Heart left ventricle (tissue), 16 donors: ENCODE measurements at places on chromosomes 4 and X. TPM values are rescaled to one million over a fixed set of nuclear protein-coding genes. Genes with fewer than 3 reads are reported as not detected.

ABLIM2 gene
- total RNA-seq = 20.7 TPM

ATP1B4 gene
- not detected for total RNA-seq

SPANXN4 gene
- total RNA-seq = not detected

IL21 gene
- total RNA-seq = not detected

DNA sequence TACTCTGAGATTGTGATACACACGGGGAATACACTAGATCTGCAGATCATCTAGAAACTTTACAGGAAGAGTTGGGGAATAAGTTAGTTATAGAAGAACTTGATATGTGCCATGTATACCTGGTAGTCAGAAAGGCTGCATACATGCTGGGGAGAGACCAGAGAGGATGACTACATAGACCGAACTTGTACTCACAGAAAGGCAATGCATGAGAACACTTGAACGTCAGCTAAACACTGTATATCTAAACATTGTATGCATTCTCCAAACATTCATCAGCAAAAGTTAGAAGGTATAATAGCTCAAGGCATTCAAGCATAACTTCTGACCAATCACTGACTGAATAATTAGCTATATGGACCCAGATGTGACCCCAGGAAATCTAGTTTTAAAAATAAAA lies 78.0 kb upstream of the PDHA2 start:
- DNase-seq = no peak

DNA sequence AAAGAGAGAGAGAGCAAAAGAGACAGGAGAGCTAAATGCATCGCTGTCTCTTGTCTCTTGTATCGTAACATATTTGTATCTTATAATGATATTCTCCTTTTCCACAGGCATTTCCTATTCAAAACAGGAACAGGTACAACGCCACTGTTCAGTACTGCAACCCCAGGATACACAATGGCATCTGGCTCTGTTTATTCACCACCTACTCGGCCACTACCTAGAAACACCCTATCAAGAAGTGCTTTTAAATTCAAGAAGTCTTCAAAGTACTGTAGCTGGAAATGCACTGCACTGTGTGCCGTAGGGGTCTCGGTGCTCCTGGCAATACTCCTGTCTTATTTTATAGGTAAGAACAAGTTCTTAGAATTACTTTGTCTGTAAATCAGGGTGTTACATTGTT lies 288.6 kb downstream of the DCTD start:
- no peak for DNase-seq

GRCh38 chr4:54913751-54914526 lies 211.5 kb downstream of the KDR start:
- DNase-seq = peak; percentile 20

DNA sequence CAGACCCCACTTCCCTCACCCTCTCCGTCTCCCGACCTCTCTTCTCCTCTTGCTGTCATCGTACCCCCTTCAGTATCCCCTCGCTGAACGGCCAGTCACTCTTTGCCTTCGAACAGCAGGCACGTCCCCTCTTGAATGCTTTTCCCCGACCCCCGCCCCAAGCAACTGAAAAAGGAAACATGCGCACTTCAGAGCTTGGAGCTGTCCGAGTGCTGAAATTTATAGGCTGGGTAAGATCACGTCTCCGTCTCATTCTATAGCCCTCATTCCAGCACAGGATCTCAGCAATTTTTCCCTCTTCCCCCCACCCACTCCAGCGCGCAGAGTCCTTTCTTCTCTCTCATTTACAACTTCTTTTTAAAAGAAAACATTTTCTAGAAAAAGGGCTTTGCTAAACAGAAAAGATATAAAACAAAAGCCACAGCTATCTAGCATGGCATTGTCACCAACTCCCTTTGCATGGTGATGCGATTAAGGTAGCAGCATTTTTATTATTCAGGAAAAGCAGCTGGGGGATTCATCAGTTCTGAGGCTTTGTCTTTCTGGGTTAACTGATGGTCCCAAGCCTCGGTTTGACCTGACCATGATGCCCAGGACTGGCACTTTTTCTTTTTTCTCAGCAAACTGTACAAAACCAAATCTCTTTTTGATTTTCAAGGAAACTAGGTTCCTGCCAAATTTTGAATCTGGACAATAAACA lies at the start of gene GLRA2:
GLRA2 (plus strand) TSS at position 247 of the 700 bp plus-strand sequence. CDS start 522 bp downstream, outside the sequence.
- no peak for DNase-seq

DNA sequence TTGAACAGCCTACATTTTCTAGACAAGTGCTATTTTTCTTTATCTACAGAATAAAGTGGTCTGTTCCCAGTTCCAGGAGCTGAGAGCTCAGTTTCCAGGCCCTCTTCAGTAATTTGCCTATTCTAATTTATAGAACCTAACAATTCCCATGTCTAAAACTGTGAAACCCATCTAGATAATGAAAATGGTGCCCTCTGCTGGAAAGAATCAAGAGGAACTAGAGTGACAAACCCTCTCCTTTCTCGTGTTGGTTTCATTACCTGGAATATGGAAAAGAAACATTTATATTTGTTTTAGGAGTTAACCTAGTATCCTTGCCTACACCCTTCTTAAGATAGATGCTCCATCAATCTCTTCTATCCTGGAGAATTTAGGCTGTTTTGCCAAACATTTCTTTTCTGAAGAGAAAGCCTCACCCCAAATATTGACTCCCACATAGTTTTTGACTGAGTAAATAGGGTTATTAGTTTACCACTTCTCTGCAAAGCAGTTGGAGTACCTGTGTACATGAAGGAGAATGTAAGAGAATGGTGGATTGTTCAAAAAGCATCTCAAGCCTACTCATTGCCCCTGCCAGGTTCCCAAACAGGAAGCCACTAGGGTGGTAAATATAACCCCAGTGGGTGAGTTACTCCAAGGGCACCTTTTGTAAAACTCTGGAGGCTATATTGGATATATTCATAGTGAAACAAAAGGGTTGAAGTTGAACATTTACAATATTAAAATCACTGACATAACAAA lies 121.6 kb downstream of the RASL11B start:
- DNase-seq = no peak

- DNase-seq = no peak
Measured at GRCh38 chrX:49171752-49172279, at the start of gene PLP2. PLP2 (plus strand) TSS chrX:49171898; CDS start chrX:49172001, 103 bp downstream.

DNA sequence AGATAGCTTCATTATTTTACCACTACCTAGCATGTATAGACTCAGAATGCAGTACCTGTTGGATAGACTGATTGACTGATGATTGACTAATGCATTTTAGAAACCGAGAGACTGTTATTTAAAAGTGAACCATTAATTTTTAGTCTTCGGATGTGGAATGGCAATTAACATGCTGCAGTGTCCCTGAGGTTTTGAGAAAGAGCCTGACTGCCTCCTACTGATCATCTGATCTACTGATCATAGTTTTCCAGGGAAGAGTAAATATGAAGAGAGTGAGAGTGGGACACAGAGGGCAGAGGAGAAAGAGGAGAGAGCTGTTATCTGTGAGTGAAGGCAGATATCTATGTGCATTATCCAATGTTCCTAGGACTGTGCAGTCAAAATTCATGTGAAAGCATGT lies 764.7 kb downstream of the TRIML1 start:
- no peak for DNase-seq

- DNase-seq = no peak
Measured at GRCh38 chr4:122821092-122821491, 5.5 kb upstream of the FGF2 start.

- DNase-seq = no peak
Measured at GRCh38 chr4:138455097-138455496, 212.9 kb upstream of the SLC7A11 start.

GRCh38 chr4:40812386-40812785 lies 62.6 kb downstream of the NSUN7 start:
- no peak for DNase-seq

DNA sequence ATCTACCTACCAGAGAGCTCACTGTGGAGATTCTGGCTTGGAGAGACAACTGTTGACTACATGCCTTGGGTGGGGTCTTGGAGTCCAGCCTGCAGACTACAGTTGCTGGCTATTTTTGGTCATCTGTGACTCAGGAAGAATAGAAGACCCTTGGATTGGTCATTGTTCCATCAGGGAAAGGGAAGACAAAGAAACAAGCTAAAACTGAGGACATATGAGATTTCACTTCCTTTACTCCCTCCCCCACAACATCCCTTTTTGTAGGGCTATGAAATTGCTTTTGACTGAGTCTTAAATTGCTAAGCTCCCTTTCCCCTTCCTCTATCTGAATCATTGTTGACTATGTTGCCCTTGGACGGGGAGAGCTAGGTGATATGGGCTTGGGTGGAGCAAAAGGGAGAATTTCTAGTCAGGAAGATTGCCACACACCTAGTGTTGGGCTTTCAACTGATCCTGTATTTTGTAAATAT lies 11.7 kb downstream of the MSN start:
- no peak for DNase-seq

- DNase-seq = no peak
Measured at GRCh38 chr4:151304226-151304625, 21.2 kb downstream of the SH3D19 start.

DNA sequence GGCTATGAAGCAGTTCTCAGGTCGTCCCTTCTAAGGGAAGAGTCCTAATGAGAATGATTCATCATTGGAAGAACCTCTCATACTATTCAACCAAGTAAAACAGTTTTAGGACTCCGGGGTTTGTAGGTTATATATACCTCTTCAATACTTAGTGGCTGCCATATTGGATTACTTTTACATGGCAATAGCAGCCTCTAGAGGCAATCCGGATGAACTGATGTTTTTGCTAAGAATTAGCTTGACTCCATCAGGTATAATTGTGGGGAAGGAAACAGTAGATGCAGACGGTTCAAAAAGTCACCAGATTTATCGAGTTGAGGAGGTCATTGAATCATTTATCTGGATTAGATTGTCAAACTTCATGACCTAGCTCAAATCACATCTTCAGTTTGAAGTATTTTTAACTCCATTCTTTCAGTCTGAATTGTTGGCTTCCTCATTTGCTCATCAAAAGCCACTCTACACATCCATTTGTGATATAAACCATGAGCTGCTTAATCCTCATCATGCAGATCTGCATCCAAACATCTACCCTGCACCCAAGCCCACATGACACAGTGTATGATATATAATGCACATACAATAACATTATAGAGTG lies 28.4 kb downstream of the GUCY1B1 start:
- DNase-seq = no peak

GRCh38 chr4:55634417-55635128 lies 1.5 kb downstream of the NMU start:
- DNase-seq = no peak

DNA sequence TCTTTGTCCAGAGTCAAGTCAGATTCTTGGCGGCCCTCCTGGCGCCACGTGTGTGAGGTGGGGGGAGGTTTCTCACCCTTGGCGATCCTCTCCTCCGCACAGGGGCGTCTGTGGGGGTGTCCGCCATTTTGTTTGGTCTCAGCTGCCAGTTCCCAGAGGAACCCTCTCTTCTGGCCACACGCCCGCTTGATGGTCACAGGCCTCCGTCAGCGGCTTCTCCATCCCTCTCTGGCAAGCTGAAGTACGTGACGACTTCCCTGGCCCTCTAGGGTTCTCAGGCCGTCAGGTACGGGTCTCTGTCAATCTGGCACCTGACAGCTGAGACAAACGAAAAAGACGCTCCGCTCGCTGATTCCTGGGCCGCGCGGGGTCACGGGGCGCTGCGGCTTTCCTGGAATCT lies 272.6 kb downstream of the TRIML1 start:
- no peak for DNase-seq

DNA sequence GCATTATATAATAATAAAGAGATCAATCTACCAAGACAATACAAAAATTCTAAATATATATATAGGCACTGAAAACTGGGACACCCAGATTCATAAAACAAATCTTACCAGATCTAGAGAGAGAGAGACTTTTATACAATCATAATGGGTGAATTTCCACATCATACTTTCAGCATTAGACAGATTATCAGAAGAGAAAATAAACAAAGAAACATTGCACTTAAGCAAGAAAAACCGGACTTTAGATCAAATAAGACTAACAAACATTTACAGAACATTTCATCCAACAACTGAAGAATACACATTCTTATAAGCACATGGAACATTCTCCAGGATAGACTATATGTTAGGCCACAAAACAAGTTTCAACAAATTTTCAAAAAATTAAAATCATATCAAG lies 245.1 kb downstream of the INPP4B start:
- DNase-seq = no peak

DNA sequence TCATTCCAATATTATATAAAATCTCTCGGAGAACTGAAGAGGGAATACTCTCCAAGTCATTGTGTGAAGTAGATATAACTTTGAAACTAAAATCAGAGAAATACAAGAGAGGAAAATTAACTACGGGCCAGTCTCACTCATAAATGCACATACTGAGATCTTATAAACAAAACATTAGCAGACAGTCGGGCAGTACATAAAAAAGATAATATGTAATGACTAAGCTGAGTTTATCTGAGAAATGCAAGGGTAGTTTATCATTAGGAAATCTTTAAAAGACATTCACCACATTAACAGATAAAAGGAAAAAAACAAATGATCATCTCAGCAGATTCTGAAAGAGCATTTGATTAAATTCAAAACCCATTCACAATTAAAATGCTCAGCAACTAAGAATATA lies 116.7 kb downstream of the NYX start:
- DNase-seq = no peak

GRCh38 chr4:183347146-183347545 lies 24.9 kb upstream of the CLDN24 start:
- no peak for DNase-seq
